ENCODE measurements at places on chromosomes 13 and 19. TPM values are rescaled to one million over a fixed set of nuclear protein-coding genes. Genes with fewer than 3 reads are reported as not detected.

Gene HCN2
- 2.6 TPM for total RNA-seq

Gene EXOC3L2
- total RNA-seq = not detected

Gene POSTN
- total RNA-seq = not detected

Gene BRSK1
- total RNA-seq = 6.8 TPM

Gene TMEM38A
- total RNA-seq = 1.1 TPM

Gene PSG1
- not detected for total RNA-seq

Gene FAM216B
- total RNA-seq = not detected

Gene ZNF14
- 8.9 TPM for total RNA-seq

Gene CFAP97D2
- total RNA-seq = not detected

Gene TIMM44
- 44.0 TPM for total RNA-seq

Gene LSR
- 3.5 TPM for total RNA-seq

Gene MAMSTR
- 1.5 TPM for total RNA-seq

Gene ERICH6B
- total RNA-seq = not detected
